ENCODE measurements at places on chromosomes 11 and 22.

- no peak for DNase-seq
Observed at GRCh38 chr11:46055371-46055770, 65.9 kb downstream of the PHF21A start.

DNA sequence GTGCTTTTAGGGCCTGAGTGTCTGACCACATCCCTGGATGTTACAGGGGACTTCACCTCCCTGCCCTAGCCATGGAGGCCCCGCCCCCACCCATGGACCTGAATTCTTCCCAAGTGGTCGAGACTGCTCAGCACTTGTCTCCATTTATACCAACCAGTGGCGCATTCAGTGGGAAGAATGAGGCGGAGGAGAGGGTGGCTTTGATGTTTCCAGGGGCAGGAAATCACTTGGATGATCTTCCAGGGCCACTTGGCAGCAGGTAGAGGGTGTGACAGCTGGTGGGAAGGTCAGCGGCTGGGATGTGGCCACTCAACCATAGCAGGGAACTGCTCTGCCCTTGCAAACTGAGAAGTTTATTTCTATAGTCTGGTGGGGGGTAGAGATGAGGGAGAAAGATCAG, 155.1 kb upstream of the BLID start:
- DNase-seq: no peak

GRCh38 chr11:35039076-35039475, 99.9 kb upstream of the CD44 start:
- DNase-seq: no peak

GRCh38 chr11:29627541-29627940, 389.3 kb downstream of the KCNA4 start:
- no peak for DNase-seq

GRCh38 chr11:98834776-98835175, 186.0 kb upstream of the CNTN5 start:
- no peak for DNase-seq

- no peak for DNase-seq
Observed at GRCh38 chr11:67558084-67558772, 25.4 kb upstream of the GSTP1 start.

DNA sequence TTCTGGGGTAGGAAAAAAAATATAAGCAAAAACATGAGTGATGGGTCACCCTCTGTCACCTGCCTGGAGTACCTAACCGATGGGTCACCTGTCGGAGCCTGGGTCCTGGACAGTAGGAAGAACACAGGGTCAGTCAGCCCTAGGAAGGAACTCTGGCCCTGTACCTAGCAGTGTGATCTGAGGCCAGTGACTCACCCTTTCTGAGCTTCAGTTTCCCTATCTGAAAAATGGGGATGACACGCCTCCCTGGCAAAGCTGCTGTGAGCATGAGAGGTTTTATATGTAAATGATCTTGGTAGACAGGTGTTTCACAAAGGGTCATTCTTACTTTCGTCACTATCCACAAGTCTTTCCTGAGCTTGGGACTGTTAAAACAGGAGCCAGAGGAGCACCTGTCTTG, 182.0 kb downstream of the ST3GAL4 start:
- no peak for DNase-seq

DNA sequence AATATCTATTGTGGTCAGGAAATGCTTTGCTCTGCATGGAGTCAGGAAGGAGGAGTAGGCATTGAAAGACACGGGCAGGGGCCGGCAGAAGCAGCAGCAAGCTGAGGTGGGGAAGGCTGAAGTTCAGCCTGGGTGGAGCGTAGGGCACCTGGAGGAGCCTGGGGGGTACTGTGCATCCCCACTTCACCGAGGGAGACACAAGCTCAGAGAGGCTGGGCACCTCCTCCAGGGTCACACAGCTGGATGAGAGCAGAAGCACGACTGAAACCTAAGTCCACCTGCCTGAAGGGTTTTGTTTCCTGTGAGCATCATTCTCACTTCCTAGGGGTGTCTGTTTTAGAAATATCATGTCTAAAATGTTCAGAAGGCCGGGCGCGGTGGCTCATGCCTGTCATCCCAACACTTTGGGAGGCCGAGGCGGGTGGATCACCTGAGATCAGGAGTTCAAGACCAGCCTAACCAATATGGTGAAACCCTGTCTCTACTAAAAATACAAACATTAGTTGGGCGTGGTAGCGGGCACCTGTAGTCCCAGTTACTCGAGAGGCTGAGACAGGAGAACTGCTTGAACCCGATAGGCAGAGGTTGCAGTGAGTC, 138.3 kb downstream of the MPPED1 start:
- no peak for DNase-seq
